Mesothelial cell of epicardium (in vitro differentiated cells): ENCODE measurements at places on chromosomes 16 and 17.
A peak's percentile ranks its signal among the peaks of the same experiment; 100 is the strongest.

- H3K36me3 ChIP-seq = peaks cover 35% of the 10 kb centered on the region
- no peak overlapping the region for H3K27ac ChIP-seq
- no peaks in the 10 kb centered on the region for H3K27me3 ChIP-seq
- H3K4me3 ChIP-seq = no peak overlapping the region
- no peak for DNase-seq
Measured at GRCh38 chr16:84976644-84977400, 34.5 kb downstream of the ZDHHC7 start.

DNA sequence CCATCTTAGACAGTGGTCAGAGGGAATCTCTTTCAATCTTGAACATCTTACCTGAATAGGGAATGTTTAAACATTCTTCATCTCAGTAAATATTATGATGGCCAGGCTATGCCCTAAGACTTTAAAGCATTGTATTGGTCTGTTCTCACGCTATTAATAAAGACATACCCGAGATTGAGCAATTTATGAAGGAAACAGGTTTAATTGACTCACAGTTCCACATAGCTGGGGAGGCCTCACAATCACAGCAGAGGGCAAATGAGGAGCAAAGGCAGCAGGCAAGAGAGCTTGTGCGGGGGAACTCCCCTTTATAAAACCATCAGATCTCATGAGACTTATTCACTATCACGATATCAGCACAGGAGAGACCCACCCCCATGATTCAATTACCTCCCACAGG is 55.3 kb upstream of the SOX9 start:
- H3K4me3 ChIP-seq = no peak overlapping the region
- no peaks in the 10 kb centered on the region for H3K27me3 ChIP-seq
- H3K4me1 ChIP-seq = no peaks in the 10 kb centered on the region
- H3K36me3 ChIP-seq = no peaks in the 10 kb centered on the region

DNA sequence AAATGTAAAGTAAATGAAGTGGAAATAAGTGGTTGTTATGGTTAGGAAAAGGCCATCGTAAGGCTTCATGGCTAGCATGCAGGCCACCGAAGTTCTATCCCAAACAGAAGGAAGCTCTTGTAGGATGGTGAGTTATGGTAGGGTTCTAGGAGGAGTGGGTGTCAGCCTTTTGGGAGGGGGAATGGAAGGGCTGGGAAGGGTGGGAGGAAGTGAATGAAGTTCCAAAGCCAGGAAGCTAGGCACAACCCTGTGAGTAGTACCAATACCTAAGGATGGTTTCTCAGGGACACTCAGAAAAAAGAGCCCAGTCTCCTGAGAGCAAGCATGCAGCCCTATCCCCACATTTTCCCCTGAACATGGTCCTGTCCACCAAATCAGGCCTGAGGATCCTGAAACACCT is 36.3 kb upstream of the CDRT4 start:
- no peak for DNase-seq
- H3K36me3 ChIP-seq = peaks cover 39% of the 10 kb centered on the region
- no peak overlapping the region for H3K27ac ChIP-seq
- H3K27me3 ChIP-seq = no peaks in the 10 kb centered on the region

DNA sequence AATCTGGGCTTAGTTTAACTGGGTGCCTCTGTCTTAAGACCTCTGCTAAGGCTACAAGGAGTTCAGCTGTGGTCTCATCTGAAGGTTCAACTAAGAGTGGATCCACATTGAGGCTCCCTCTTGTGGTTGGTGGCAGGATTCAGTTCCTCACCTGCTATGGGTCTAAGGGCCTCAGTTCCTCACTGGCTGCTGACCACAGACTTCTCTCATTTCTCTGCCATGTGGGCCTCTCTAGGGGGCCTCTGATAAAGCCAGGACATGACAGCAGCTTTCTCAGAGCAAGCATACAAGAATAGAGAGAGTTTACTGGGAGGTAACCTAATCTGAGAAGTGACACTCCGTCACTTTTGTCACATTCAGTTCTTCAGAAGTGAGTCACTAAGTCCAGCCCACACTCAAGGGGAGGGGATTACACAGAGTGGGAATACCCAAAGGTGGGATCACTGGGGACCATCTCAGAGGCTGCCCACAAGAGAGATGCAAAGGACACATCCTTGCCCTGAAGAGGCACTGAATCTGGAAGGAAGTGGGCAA is 19.2 kb upstream of the ABAT start:
- no peak overlapping the region for H3K27ac ChIP-seq
- no peak overlapping the region for H3K4me3 ChIP-seq
- no peaks in the 10 kb centered on the region for H3K36me3 ChIP-seq
- DNase-seq = no peak
- peaks cover 2% of the 10 kb centered on the region for H3K4me1 ChIP-seq

GRCh38 chr16:4603624-4604170 is 11.0 kb downstream of the UBALD1 start:
- no peak overlapping the region for H3K4me3 ChIP-seq
- no peak for DNase-seq
- H3K36me3 ChIP-seq = no peaks in the 10 kb centered on the region

DNA sequence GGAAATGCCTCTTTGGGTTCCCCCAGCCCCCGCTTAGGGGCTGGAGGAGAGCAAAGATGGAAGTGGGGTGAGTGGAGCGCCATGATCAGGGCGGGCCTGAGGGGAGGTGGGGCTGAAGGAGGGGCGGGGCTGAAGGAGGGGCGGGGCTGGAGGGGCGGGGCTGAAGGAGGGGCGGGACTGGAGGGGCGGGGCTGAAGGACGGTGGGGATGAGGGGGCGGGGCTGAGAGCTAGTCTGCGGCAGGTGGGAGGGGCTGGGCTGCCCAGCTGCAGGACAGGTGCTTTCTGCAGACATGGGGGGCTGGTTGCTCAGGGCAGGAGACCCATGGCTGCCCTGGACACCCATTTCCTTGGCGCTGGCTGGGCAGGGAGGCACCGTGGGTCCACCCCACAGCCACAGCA is 39.1 kb upstream of the PABPN1L start:
- H3K4me1 ChIP-seq = peaks cover 2% of the 10 kb centered on the region
- H3K27ac ChIP-seq = no peak overlapping the region
- DNase-seq = no peak

DNA sequence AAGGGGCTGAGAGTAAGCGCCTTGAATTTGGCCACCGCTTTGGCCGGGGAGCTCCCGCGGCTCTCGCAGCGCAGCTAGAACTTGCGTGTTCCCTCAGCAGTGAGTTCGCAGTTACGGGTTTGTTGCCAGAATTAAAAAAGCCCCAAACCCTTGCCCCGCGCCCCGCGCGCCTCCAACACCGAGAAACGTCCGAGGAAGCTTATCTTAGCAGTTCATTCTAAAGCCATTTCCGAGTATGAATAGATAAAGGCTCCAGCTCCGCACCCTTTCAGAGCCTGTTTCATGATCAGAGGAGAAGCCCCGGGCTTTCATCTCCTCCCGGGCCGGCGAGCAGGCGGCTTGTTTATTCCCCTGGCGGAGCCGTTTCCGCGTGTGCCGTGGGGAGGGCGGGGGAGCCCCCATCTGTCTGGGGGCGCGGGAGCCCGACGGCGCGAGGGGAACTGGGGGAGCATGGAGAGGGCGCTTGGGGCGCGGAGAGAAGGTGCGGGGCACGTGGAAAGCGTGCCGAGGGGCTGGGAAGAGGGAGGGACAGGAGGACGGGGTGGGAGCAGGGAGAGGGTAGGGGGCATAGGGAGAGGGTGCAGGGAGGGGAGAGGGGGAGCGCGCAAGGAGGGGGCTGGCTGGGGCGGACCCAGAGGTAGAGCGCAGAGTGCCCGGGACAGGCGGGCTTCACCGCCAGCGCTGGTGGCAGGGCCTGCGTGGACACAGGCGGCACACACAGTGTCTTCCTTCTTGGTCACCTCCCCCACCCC is 9.9 kb downstream of the TBX4 start:
- H3K4me3 ChIP-seq = peak overlapping the region; percentile 48
- peaks cover 61% of the 10 kb centered on the region for H3K27me3 ChIP-seq

DNA sequence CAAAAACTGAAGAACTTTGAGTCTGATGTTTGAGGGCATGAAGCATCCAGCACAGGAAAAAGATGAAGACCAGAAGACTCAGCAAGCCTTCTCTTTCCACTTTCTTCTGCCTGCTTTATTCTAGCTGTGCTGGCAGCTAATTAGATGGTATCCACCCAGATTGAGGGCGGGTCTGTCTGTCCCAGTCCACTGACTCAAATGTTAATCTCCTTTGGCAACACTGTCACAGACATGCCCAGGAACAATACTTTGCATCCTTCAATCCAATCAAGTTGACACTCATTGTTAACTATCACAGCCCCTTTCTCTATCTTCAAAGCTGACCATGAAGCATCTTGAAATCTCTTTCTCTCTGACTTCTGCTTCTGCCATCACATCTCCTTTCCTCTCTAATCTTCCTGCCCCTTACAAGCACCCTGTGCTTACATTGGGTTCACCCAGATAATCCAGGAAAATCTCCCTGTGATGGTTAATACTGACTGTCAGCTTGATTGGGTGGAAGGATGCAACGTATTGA is 115.9 kb upstream of the CDH13 start:
- H3K4me1 ChIP-seq = no peaks in the 10 kb centered on the region
- no peak for DNase-seq
- H3K27ac ChIP-seq = no peak overlapping the region
- peaks cover 4% of the 10 kb centered on the region for H3K27me3 ChIP-seq
- H3K36me3 ChIP-seq = no peaks in the 10 kb centered on the region

GRCh38 chr16:69402439-69402838 is 16.6 kb upstream of the TERF2 start:
- H3K27ac ChIP-seq = peak overlapping the region; percentile 89
- peaks cover 62% of the 10 kb centered on the region for H3K4me1 ChIP-seq
- H3K36me3 ChIP-seq = no peaks in the 10 kb centered on the region
- peak overlapping the region; percentile 13 for H3K4me3 ChIP-seq
- no peak for DNase-seq
- no peaks in the 10 kb centered on the region for H3K27me3 ChIP-seq

DNA sequence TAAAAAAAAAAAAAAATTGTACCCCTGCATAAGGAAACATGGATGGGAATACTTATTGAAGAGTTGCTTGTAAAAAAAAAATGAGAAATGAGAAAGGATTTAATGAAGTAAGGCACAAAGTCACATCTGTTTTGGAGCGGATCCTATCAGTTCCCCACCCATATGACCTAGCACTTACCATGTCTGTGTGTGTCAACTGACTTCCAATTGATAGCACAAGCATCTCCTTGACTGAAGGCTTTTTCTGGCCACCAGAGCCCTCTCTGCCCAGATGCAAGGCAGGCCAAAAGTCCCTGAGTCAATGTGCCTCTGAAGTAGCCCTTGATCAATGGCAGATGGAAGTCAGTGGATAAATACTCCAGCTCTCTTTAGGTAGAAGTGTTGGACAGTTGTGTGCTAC is 13.4 kb upstream of the NLK start:
- no peak for DNase-seq
- H3K27ac ChIP-seq = no peak overlapping the region
- no peak overlapping the region for H3K4me3 ChIP-seq

DNA sequence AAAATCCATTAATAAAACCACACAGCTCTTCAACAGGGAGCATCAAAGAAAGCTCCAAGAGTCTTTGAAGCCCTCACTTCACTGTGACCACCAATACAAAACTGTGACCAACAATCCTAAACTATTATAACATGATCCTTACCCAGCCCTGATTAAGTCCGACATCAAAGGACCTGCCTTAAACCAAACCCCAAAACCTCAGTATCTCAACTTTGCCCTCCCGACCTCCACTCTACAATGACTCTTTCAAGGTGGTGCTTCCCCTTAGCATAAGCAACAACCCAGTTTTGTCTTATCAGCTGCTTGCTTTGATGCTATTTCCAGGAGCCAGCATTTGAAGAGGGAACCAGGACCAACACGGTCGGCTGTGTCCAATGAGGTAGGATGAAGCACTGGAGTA is 8.5 kb upstream of the PRSS22 start:
- peaks cover 52% of the 10 kb centered on the region for H3K27me3 ChIP-seq
- H3K36me3 ChIP-seq = no peaks in the 10 kb centered on the region
- H3K4me1 ChIP-seq = peaks cover 6% of the 10 kb centered on the region
- DNase-seq = no peak

DNA sequence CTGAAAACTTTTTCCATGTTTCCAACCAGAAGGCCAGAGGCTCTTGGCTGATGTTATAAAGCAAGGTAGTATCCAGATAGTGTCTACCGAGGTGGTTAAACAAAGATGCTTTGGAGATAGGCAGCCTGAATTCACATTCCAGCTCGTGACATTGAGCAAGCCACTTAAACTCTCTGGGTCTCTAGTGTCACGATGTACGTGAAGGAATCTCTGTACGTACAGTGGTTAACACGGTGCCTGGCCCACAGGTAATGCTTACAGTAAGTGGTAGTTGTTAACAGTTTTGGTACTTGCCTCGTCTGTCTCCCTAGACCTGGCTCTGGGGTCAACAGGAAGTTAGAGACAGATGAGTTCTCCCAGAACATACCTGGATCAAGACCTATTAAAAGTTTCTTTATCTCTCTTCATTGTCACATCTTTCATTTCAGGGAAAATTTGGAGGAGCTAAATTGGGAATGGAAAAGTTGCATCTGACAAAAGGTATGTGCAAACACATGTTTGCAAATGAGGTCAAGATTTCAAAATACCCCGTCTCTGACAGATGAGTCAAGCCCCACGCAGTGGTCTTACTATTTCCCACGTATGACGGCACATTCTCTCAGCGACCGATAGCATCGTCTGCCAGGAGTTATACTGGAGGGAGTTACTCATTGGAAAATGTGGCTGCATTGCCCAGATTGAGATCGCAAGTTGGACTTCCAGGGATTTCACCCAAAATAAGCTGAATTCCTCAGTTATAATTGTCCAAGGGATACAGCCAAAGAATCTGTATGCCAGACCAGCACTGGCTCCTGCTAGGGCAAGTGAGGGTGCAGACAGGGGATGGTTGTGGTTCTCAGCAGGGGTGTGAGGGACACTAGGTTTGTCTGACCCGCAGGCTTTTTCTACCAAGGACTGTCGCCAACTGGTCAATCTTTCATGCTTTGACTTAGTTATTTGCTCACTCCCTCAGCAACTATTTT is 18.9 kb upstream of the MYH10 start:
- H3K36me3 ChIP-seq = no peaks in the 10 kb centered on the region
- no peaks in the 10 kb centered on the region for H3K27me3 ChIP-seq
- no peak overlapping the region for H3K4me3 ChIP-seq
- no peak for DNase-seq

DNA sequence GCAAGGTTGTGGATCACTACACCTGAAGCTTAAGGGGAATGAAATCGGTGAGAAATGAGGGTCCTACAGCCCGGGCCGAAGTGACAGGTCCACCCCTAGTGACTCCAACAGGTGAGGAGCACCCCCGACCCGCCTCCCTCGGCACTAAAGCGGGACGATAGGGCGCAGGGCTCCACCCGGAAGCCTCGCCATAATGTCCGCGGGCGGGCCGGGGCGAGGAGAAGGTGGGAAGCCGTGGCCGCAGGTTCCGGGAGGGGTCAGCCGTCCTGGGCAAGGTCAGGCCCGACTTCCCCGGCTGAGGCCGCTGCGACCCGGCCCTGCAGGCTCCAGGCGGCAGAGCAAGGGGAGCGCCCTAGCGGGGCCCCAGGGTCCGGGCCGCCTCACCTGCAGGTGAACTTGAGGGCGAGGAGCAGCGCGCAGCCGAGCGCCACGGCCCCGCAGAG is 543 bp downstream of the TXNDC11 start:
- H3K27ac ChIP-seq = peak overlapping the region; percentile 97
- H3K27me3 ChIP-seq = no peaks in the 10 kb centered on the region
- no peak for DNase-seq
- peaks cover 37% of the 10 kb centered on the region for H3K4me1 ChIP-seq
